Right lung (tissue), 10 donors: ENCODE measurements at places on chromosomes 1 and 21. TPM values are rescaled to one million over a fixed set of nuclear protein-coding genes. Genes with fewer than 3 reads are reported as not detected.

GRCh38 chr1:213724640-213725536, 262.9 kb upstream of the PROX1 start:
- peak; percentile 74 for DNase-seq

DNA sequence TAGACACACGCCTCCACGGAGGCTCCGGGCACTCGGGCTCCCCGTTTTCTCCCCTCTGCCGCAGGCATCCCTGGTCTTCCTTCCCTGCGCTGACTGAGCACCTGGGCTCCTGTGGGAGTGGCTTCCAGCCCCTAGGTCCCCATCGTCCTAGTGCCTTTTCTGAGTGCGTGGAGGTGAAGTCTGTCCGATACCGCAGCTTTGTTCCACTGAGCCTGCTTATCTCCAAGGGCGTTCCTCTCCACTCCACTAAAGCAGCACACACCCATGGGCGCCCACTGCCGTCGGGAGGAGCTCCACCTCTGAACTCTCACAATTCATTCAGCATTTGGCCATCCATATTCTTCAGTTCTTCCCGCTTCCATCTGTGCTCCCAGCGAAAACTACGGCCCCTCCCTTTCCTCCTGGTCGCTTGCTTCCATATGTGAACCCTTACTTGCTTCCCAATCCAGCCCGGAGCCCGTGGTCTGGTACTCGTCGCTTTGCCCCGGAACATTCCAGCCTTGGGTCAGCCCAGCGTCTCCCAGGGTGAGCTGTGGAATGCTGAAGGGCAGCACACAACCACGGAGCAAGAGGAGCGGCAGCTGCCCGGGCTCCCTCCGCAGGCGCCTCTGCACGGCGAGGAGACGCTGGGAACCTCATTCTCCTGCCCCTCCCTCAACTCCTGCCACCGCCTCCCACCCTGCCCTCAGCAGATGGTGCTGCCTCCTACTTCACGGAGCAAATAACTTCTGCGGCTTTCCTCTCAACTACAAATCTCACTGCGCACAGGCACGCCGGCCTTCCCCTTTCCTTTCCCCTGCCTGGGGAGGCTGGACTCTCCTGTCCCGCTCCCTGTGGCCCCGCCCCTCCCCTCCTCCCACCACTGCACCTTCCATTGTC, 27.5 kb downstream of the ATP8B2 start:
- no peak for DNase-seq

DNA sequence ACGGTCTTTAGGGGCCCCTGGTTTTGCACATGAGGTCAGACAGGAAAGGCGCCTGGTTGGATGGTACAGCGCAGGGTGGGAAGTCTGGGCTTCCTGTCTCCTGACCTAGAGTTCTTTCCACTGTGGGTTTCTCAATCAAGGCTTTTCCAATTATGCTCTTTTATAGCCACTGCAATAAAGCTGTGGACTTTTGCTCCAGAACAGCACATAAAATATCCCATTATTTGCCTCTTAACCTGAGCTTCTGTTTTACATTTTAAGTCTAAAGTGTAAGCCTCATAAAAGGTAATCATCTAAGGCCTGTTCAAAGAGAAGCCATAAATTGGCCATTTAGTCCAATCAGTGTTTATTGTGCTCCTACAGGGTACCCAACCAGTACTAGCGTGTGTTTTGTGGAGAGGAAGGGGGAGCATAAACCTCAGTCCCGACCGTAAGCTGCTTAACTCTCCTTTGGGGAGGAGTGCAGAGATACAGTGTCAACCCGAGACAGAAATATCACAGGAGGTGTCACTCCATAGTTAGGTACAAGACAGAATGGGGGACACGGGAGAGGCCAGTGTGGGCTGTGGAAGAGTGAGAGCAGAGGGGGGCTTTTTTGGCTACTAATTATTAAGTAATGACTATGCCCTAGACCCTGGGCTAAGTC, 270.0 kb downstream of the TRABD2B start:
- DNase-seq: no peak

DNA sequence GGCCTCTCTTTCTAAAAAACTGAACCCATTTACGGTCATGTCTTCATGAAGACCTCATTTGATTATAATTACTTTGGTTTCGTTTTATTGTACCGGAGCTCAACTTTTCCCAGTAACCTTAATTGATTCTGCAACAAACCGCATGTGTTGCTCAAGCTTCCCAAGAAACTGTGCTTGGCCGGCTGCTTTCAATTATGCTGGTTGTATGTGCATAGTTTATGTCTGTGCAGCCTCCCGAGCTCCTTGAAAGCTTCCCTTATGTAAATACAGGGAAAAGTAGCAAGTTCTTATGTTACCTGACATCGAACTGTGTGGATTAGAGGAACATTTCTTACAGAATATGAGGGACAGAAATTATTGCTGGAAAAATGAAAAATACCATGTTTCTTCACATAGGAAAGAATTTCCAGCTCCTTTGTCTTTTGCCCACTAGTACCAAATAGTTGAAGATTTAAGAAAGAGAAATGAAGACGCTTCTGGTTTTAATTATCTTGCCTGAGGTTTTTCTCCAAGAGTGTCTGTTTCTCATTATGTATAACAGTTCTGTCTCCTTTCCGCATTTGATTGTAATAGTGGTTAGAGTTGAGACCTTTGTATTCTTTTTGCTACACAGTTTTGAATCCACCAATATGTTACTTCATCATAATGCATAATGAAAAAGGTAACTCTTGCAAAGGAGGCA, 2.1 kb downstream of the VCAM1 start:
- DNase-seq: peak; percentile 51

- no peak for DNase-seq
Measured at GRCh38 chr1:37035796-37036666, 1.7 kb upstream of the GRIK3 start.

DNA sequence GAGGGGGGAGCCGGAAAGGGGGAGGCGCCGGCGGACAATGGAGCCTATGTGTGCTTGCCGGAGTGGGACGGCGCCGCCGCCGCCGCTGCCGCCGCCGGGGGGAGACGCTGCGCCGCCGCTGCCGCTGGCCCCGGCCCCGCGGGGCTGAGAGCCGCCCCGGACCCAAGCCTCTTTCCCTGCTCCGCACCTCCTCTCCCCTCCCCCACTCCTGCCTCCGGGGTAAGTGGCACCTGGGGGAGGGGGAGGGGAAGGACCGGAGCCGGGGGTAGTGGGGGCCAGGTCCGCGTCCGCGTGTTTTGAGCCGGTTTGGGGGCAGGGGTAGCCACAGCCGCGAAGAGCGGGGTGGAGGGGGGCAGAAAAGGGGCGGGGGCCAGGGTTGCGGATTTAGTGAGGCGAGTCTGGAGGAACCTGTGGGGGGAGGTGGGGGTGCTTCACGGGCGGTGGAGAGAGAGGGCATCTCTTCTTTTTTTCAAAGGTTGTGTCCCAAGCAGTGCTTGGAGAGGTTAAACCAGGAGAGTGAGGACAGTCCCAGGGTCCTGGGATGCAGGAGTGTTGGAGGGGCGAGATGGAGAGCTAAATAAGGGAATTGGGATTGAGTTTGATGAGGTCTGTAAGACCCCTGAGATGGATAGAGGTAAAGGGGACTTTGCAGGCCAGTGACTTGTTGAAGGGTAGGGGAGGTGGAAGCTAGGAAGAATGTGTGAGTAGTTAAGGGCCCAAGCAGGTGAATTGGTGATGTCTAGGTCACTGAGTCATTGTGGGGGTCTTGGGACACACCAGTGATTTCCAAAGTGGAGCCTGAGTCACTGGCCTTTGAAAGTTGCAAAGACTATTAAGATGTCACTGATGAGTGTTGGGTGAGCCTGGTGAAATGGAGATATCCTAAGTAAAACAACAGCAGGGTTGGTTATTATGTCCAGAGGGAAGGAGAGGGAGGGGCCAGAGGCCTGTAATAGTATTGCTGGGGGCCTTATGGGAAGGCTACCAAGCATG, 59.1 kb downstream of the BCL9 start:
- no peak for DNase-seq

DNA sequence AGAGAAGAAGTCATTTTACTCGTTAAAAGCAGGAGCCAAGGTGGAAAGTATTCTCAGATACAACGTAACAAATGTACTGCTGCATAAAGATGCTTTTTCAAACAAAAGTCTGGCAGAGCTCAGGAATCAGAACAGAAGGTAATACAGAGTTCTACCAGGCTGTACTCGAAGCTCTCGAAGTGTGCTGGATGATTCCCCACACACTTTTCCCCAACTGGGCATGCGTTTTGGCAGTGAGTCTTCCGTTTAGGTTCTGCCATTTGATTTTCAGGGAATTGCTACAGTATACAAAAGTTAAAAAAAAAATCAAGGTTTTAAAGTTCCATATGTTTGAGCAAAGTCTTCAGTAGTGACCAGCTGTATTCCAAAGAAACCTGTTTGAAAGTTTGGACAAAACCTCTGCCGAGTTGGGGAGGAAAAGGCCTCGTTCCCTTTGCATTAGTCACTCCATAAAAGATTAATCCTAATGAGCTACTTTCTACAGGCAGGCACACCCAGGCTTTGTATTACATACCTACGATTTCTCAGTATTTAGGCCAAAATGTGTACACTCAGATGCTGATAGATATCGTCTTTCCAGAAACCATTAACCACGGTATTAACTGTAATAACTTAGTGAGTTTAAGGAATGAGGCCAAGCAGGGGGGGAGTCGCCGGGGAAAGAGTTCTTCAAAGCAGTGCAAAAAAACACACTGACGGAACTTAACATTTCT, 477.1 kb downstream of the LMO4 start:
- DNase-seq: peak; percentile 52

GRCh38 chr1:87053446-87053845, 139.0 kb downstream of the HS2ST1 start:
- DNase-seq: no peak

DNA sequence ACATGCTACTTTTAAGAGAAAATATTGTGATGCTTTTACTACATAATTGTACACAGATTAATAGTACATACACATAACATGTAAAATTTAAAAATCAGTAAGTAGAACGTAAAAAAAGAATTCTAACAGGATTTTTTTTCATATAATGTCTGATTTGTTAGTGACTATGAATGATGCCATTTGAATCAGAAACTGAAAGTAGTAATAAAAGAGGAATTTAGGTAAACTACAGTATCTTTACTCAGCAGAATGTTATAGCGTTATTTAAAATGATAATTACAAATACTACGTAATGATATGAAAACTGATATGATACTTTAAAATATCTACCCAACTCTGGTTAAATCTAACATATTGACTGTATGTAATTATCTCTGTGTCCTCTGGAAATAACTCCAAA, 116.1 kb downstream of the DENND1B start:
- DNase-seq: no peak

- no peak for DNase-seq
Measured at GRCh38 chr21:27112186-27112585, 145.3 kb upstream of the ADAMTS5 start.

GRCh38 chr1:31753707-31754349, 10.3 kb downstream of the ADGRB2 start:
- DNase-seq: peak; percentile 37

DNA sequence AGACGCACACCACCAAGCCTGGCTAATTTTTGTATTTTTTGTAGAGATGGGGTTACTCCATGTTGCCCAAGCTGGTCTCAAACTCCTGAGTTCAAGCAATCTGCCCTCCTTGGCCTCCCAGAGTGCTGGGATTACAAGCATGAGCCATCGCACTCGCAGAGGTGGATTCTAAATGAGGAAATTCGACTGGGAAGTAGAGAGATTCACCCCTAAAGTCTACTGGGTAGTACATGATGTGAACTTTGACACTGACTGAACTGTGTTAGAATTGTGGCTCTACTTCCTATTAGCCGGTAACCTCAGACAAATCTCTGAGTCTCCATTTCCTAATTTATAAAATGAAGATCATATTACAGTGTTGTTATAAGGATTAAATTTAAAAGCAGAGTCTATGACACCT, 276.0 kb upstream of the NR5A2 start:
- DNase-seq: no peak

DNA sequence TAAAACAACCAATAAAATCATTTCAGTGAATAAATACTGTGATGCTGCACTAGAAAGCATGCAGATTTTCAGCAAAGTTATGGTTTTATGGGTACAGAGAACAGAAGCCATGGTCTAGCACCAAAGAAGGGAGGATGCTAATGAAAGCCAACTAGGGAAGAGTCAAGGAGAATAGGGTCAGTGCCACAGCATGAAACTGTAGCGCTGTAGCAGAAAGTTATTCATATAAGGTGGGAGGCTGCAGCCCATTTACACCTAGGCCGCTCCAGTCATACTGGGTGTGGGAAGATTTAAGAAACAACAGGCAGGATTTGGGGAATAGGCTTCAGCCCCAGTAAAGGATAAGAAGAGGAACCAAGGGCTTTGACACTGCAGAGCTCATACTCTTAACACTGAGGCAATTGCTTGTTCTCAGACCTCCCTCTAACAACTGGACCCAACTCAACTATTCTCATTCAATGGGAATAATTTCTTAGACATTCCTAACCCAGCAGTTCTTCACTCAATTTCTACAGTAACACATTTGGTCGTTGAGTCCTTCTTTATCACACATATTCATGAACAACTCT, 4.4 kb downstream of the IFI16 start:
- no peak for DNase-seq

GRCh38 chr1:12095452-12096263, 32.6 kb downstream of the TNFRSF8 start:
- no peak for DNase-seq

DNA sequence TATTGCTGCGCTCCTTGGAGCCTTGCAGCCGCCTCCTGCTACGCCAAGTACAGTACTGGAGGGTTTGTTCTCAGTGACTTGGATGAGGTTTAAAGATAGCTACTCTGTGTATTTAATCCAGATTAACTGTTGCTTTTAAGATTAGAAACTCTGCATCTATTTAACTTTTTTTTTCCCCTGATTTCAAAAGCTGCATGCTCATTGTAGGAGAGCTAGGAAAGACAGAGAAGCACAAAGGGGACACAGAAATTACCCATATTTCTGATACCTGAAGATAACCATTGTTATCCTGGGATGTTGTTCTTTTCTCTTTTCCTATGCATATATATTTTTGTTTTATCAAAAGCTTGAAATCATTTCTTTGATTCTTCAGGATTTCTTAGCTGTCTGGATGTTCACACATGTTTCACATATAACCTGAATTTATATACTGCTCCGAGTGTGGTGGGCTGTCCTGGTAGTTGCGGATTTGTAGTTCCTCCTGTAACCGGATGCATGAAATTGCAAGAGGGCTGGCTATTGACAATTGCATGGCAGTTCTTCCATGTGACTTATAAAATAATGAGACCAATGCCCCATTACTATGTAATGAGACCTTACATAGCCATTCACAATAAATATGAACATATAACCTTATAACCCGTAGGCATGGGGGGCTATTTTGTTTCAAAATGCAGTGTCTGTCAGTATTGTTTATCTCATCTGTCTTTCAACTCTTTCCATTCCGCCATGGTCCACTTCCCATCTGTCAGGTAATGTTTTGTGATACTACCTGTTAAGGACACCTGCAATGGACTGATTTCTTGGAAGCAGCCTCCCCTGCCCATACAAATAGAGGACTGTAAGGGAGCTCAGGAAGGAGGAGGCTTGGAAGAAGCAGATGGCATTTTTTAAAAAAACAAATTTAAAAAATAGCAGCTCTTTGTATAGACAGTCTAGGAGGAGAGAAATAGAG, 1.4 kb downstream of the RAVER2 start:
- DNase-seq: no peak

GRCh38 chr1:107529511-107530149, 388.8 kb downstream of the NTNG1 start:
- peak; percentile 53 for DNase-seq

GRCh38 chr1:77349275-77349674, 67.5 kb downstream of the AK5 start:
- DNase-seq: no peak

The CYP4A22 gene
- 0.27 TPM for polyA plus RNA-seq

The PBXIP1 gene
- 77.0 TPM for polyA plus RNA-seq

The GNAT2 gene
- not detected for polyA plus RNA-seq

The TMEM200B gene
- polyA plus RNA-seq: 17.2 TPM

The NRAS gene
- polyA plus RNA-seq: 56.5 TPM

The LCE3A gene
- polyA plus RNA-seq: not detected

The MR1 gene
- polyA plus RNA-seq: 7.7 TPM

The CR1L gene
- polyA plus RNA-seq: 0.38 TPM

The LCE3D gene
- polyA plus RNA-seq: not detected

The PPIAL4G gene
- 0.15 TPM for polyA plus RNA-seq

The MROH9 gene
- 0.40 TPM for polyA plus RNA-seq
